Heart left ventricle (tissue), 16 donors: ENCODE measurements at places on chromosomes 2 and 18. TPM values are rescaled to one million over a fixed set of nuclear protein-coding genes. Genes with fewer than 3 reads are reported as not detected.
A peak's percentile ranks its signal among the peaks of the same experiment; 100 is the strongest.

The MARCO gene
- 1.2 TPM for total RNA-seq

The FBXO15 gene
- total RNA-seq = 0.67 TPM

The NR4A2 gene
- total RNA-seq = 0.77 TPM

The WDPCP gene
- total RNA-seq = 24.2 TPM

The SERPINB12 gene
- not detected for total RNA-seq

DNA sequence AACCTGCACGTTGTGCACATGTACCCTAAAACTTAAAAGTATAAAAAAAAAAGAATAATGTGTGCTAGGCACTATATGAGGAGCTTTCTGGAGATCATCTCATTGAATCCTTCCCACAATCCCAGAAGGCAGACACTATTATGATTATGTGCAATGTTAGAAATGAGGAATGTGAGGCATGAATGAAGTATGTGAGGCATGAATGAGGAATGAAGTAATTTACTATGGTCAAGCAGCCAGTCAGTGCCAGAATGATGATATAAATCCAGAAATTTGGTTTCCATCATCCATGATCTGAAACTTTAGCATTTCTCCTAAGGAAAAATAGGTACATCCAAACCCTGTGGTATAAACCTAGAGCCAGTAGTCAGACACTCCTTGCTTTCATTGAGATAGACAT lies 42.0 kb downstream of the CCDC148 start:
- no peak for DNase-seq
- no peak overlapping the region for H3K27ac ChIP-seq
- H3K4me1 ChIP-seq = no peaks in the 10 kb centered on the region
- no peaks in the 10 kb centered on the region for H3K36me3 ChIP-seq
- no peak overlapping the region for H3K4me3 ChIP-seq
- no peaks in the 10 kb centered on the region for H3K27me3 ChIP-seq

- H3K36me3 ChIP-seq = no peaks in the 10 kb centered on the region
- H3K27ac ChIP-seq = no peak overlapping the region
- H3K27me3 ChIP-seq = no peaks in the 10 kb centered on the region
Measured at GRCh38 chr18:24725644-24726415, 265.4 kb downstream of the HRH4 start.

DNA sequence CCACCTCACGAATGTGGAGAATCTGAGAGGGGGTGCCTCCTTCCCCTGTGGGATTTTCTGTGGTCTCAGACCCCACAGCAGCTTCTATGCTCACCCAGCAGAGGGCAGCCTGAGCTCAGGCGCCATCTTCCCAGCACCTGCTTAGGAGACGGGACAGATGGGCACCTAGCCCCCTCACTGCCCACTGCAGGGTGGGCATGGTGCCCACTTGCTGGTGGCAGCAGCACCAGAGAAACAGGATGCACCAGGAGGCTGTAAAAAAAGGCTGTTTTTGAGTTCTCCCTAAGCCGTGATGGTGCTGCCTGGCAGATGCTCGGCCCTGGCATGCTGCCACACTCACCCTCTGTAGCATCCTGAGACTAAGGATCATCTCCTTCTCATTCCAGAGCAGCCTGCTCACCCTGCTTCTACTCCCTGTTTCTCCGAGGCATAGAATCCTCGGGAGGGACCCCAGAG lies 19.1 kb upstream of the SLC20A1 start:
- peak overlapping the region; percentile 81 for H3K27ac ChIP-seq
- peaks cover 25% of the 10 kb centered on the region for H3K4me1 ChIP-seq
- H3K27me3 ChIP-seq = no peaks in the 10 kb centered on the region
- H3K36me3 ChIP-seq = no peaks in the 10 kb centered on the region

- H3K27me3 ChIP-seq = no peaks in the 10 kb centered on the region
- H3K36me3 ChIP-seq = no peaks in the 10 kb centered on the region
- H3K4me1 ChIP-seq = no peaks in the 10 kb centered on the region
- no peak for DNase-seq
- H3K27ac ChIP-seq = no peak overlapping the region
- no peak overlapping the region for H3K4me3 ChIP-seq
Measured at GRCh38 chr2:17416884-17417391, 101.3 kb downstream of the RAD51AP2 start.

DNA sequence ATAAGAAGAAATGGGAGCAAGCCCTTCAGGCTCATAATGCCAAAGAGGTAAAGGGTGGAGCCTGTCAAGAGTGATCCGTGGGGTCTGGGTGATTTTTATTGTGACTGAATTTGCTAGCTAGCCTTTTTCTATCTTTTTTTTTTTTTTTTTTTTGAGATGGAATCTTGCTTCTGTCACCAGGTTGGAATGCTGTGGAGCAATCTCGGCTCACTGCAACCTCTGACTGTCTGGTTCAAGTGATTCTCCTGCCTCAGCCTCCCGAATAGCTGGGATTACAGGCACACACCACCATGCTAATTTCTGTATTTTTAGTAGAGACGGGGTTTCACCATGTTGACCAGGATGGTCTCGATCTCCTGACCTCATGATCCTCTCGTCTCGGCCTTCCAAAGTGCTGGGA lies 29.1 kb downstream of the DRC1 start:
- no peaks in the 10 kb centered on the region for H3K4me1 ChIP-seq
- H3K27me3 ChIP-seq = no peaks in the 10 kb centered on the region
- H3K36me3 ChIP-seq = no peaks in the 10 kb centered on the region
- no peak for DNase-seq
- no peak overlapping the region for H3K4me3 ChIP-seq
- no peak overlapping the region for H3K27ac ChIP-seq

GRCh38 chr18:12652861-12653401 lies 5.0 kb downstream of the SPIRE1 start:
- no peak overlapping the region for H3K4me3 ChIP-seq
- no peaks in the 10 kb centered on the region for H3K36me3 ChIP-seq
- peak overlapping the region; percentile 28 for H3K27ac ChIP-seq
- H3K4me1 ChIP-seq = peaks cover 28% of the 10 kb centered on the region
- H3K27me3 ChIP-seq = no peaks in the 10 kb centered on the region

DNA sequence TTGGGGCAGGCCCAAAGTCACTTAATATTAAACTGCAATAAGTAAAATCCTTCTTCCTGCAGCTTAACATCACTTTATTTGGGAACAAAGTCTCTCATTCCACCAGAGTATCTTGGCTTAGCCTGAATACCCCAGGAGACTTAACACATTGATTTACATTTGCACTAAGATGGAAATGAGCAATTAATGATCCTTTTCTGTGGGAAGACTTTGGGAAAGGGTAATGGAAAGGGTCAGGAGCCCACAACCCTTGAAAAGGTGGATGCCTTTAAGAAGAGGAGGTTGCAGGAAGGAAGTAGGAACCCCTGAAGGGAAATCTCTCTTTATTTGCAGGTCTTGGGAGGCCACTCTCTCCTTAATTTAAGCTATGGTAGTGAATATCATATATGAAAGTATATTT lies 28.0 kb upstream of the BARD1 start:
- DNase-seq = no peak
- no peaks in the 10 kb centered on the region for H3K36me3 ChIP-seq
- no peak overlapping the region for H3K27ac ChIP-seq

DNA sequence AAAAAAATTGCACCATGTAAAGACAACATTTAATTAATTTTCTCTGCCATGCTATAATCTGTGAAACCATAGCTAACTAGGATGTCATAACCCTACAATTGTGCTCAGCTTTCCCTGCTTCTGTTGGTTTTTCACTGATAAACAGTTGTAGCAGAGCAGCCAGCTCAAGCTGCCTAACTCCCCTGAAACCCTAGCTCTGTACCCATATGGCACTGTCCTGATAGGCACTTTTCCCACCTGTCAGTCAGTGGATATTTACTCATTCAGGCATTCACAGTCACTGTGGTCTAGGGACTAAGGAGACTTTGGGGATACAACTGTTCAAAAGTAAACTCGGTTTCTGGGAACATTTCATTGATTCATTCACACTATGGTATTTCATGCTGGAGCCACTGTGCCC lies 407.0 kb downstream of the DSEL start:
- no peaks in the 10 kb centered on the region for H3K4me1 ChIP-seq
- no peak overlapping the region for H3K4me3 ChIP-seq
- H3K27me3 ChIP-seq = no peaks in the 10 kb centered on the region
- no peak overlapping the region for H3K27ac ChIP-seq
- no peak for DNase-seq
- H3K36me3 ChIP-seq = no peaks in the 10 kb centered on the region

- H3K36me3 ChIP-seq = no peaks in the 10 kb centered on the region
- no peak for DNase-seq
- H3K4me3 ChIP-seq = no peak overlapping the region
- H3K27me3 ChIP-seq = no peaks in the 10 kb centered on the region
Measured at GRCh38 chr2:6764968-6765723, 100.6 kb downstream of the CMPK2 start.

GRCh38 chr2:240205348-240205747 lies 64.9 kb upstream of the OTOS start:
- no peak overlapping the region for H3K4me3 ChIP-seq
- H3K36me3 ChIP-seq = no peaks in the 10 kb centered on the region

DNA sequence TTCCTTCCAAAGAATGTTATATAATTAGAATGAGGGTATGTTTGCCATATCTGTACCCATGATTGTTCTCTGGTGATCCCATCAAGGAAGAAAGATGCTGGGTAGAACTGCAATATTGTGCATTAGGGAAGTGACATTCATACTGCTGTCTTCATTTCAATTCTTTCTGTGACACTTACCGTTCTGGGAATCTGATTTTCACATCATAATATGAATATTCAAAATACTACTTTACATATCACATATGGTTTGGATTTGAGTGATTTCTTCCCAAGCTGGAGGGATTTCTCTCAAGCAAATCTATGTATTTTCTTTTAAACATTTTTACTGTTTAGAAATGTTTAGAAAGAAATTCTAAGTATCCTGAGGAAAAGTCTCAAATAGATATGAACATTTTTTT lies 168.4 kb upstream of the DDX18 start:
- H3K27ac ChIP-seq = no peak overlapping the region
- H3K4me1 ChIP-seq = no peaks in the 10 kb centered on the region
- no peaks in the 10 kb centered on the region for H3K27me3 ChIP-seq
- no peak overlapping the region for H3K4me3 ChIP-seq

GRCh38 chr18:79798999-79799370 lies 1.2 kb downstream of the KCNG2 start:
- peak overlapping the region; percentile 49 for H3K4me3 ChIP-seq
- H3K27ac ChIP-seq = no peak overlapping the region
- no peaks in the 10 kb centered on the region for H3K36me3 ChIP-seq
- peaks cover 23% of the 10 kb centered on the region for H3K4me1 ChIP-seq

GRCh38 chr2:218839430-218839829 lies 7.8 kb upstream of the PRKAG3 start:
- no peak overlapping the region for H3K4me3 ChIP-seq
- H3K27ac ChIP-seq = no peak overlapping the region
- no peaks in the 10 kb centered on the region for H3K36me3 ChIP-seq
- H3K27me3 ChIP-seq = peaks cover 10% of the 10 kb centered on the region
- no peaks in the 10 kb centered on the region for H3K4me1 ChIP-seq

- H3K27ac ChIP-seq = no peak overlapping the region
- DNase-seq = no peak
- H3K4me1 ChIP-seq = peaks cover 8% of the 10 kb centered on the region
Measured at GRCh38 chr18:24197412-24197811, 58.5 kb downstream of the CABYR start.

- no peaks in the 10 kb centered on the region for H3K36me3 ChIP-seq
- no peak overlapping the region for H3K27ac ChIP-seq
- H3K4me3 ChIP-seq = no peak overlapping the region
- H3K27me3 ChIP-seq = peaks cover 8% of the 10 kb centered on the region
Measured at GRCh38 chr2:232515639-232516038, 4.5 kb upstream of the PRSS56 start.

GRCh38 chr2:61658841-61659780 lies 121.0 kb upstream of the XPO1 start:
- peaks cover 14% of the 10 kb centered on the region for H3K4me1 ChIP-seq
- H3K4me3 ChIP-seq = no peak overlapping the region
- H3K27me3 ChIP-seq = no peaks in the 10 kb centered on the region

DNA sequence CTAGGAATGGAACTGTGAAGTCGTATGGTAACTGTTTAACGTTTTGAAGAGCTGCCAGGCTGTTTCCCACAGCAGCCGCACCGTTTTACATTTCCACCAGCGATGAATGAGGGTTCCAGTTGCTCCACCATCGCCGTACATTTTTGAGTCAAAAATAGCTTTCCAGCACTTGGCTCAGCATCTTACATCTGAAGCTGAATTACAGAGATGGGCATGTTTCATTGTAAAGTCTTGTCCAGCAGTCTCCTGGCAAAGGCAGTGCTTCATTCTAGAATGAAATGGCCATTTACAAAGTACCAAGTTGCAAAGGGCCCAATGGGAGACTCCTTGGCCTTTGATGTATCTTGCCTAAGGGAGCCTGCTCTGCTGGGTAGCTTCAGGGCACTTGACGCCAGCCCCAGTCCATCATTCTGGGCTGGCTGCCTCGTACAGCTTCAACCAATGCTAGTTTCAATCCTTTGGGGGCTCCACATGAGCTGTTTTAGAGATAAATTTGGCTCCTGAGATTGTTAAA lies 45.1 kb downstream of the ATIC start:
- H3K4me1 ChIP-seq = no peaks in the 10 kb centered on the region
- DNase-seq = no peak
- no peaks in the 10 kb centered on the region for H3K27me3 ChIP-seq
- no peak overlapping the region for H3K4me3 ChIP-seq

GRCh38 chr2:7071916-7072556 lies 154.8 kb downstream of the RNF144A start:
- H3K4me3 ChIP-seq = no peak overlapping the region
- no peaks in the 10 kb centered on the region for H3K4me1 ChIP-seq
- DNase-seq = no peak

DNA sequence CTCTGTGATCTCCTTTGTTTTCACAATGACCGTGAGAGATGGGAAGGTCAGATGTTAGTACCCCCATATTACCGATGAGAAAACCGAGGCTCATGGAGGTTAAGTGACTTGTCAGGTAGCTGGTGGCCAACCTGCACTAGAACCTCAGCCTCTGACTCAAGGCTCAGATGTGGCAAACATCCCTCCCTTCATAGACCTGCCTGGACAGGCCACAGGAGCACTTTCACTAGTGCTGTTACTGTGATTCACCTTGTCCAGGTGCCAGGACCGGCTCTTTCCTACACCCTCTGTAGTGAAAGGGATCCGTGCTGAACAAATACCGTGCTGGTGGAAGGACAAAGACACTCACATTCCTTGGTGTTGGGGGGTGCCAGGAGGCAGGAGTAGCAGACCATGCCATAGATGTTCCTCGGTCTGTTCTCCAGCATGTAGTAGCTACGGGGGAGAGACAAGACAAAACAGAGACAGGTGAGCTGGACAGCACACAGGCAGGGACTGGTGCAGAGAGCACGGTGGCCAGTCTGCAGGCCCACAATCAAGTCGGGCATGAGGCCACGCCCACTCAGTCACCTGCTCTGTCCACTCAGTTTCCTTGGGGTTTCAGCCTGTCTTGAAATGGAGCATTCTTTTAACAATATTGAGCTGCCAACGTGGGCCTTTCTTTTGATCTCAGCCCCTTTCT lies 65.9 kb downstream of the EDAR start:
- H3K27me3 ChIP-seq = no peaks in the 10 kb centered on the region
- no peak overlapping the region for H3K4me3 ChIP-seq
- no peak for DNase-seq
- H3K36me3 ChIP-seq = no peaks in the 10 kb centered on the region
- H3K4me1 ChIP-seq = no peaks in the 10 kb centered on the region
- no peak overlapping the region for H3K27ac ChIP-seq

DNA sequence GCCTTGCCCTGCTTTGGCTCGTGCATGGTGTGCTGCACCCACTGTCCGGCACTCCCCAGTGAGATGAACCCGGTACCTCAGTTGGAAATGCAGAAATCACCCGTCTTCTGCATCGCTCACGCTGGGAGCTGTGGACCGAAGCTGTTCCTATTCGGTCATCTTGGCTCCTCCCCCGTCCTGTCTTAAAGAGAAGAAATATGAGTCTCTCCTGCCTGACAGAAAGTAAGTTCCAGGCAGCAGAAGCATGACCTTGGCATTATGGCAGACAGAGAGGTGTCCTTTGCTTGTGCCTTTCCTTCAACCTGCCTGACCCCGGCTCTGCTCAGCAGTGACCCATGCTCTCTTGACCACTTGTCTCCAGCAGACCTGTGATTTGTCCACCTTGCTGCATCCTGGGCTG lies 62.5 kb upstream of the CYP1B1 start:
- H3K4me3 ChIP-seq = no peak overlapping the region
- H3K4me1 ChIP-seq = no peaks in the 10 kb centered on the region
